ENCODE measurements at places on chromosomes 3 and 15.

- no peak for DNase-seq
Observed at GRCh38 chr15:35618260-35619188, 72.6 kb upstream of the DPH6 start.

DNA sequence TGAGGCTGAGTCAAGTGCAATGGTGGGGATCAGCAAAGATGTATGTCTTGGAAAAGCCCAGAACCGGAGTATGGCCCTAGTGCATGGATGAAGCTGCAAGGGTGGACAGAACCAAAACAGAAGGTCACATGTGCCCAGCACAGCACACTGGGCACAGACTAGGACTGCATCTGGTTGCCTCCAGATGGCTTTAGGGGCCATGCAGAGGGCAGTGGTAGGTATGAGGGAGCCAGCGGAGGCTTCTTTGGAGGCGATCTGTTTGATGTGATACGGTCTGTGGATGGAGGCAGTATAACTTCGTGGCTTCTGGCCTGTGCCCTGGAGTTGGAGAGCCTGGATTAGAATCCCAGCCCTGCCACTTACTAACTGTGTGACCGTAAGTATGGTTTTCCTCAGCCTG, 29.4 kb downstream of the SV2B start:
- DNase-seq, result no peak

GRCh38 chr3:172394692-172395091, 53.6 kb downstream of the GHSR start:
- DNase-seq, result no peak

DNA sequence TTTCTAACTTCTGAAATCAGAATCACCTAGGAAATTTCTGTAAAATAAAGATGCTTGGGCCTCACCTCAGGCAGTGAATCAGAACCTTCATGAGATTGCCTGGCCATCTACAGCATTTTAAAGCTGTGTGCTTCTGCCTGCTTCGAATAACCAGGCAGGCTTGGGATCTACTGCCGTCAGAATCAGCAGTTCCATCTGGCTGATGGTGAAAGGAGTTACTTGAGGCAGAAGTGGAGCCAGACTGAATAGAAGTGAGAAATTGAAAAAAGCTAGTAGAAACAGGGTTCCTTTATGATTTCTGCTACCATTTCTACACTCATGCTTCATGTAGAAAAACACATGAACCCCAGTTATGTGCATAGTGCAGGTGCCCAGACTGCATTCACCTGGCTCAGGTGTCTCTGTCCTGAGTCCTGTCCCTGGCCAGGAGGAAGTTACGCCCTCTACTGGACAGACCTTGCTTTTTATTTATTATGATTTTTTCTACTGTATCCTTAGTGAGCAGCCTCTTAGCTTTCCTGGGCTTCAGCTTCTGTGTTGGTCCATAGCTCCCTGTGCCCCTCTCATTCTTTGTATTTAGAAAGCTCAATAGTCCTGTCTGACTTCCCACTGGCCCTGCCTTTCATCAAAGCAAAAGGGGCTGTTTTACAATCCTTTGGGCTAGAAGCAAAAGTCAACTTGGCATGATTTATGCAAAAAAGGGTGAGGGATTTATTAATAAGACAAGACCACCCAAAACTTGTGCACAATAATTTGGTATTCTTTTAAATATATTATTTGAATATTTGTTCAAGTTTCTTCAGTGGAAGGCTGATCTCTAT, 200.8 kb upstream of the GOLGA6L4 start:
- DNase-seq, result no peak

GRCh38 chr3:138009476-138010272, at the start of gene CLDN18:
Gene CLDN18 (plus strand): TSS chr3:138010165. CDS start chr3:138010226, 61 bp downstream.
- DNase-seq, result no peak

DNA sequence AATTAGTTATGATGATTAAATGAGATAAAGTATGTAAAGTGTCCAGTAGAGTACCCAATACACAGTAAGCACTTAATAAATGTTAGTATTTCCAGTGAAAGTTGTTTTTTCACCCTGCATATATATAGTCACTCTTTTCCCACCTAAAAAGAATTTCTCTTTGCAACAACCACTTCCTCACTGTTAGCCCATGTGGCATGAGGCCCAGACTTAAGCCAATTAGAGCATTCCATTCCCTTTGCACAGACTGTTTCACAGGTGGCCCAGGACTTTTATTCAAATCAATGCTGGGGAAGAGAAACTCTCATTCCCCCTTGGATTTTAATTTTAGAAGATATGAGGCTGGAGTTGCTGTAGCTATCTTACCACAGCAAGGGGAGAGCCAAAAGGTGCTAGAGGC, 3.7 kb downstream of the IFT80 start:
- no peak for DNase-seq

DNA sequence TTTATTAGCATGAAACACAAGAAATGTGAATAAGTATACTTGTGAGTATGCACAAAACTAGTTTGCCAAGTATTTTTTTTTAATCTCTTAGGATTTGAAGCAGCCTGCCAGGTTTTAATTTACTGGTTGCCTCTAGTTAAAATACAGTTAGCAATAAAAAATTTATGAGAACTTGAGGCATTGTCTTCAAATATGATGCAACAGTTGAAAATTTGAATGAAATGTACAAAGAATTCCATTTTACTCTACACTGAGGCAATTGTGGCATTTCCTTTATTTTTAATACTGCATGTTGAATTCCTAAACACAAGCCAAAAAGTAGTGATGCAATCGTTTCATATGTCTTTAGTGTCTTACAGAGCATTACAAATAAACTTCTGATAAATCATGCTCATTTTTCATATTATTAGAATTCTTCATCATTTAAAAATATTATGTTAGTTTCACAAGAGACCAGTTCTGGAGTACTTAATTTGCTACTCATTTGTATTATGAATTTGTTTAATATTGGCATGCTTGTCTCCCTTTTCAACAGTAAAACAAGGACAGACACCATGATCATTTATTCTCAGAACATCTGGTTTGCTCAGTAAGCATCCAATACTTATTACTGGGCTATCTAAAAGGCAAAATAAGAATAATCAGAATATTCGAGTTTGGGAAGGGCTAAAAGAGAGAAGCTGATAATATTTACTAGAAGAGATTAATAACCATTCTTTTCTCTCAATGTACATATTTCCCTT, 124.8 kb upstream of the PTX3 start:
- no peak for DNase-seq

- no peak for DNase-seq
Observed at GRCh38 chr3:191269289-191270085, 59.7 kb upstream of the CCDC50 start.

GRCh38 chr3:5004319-5005152, 25.3 kb downstream of the BHLHE40 start:
- DNase-seq, result no peak

- no peak for DNase-seq
Observed at GRCh38 chr3:158355623-158356588, 215.1 kb upstream of the MLF1 start.

DNA sequence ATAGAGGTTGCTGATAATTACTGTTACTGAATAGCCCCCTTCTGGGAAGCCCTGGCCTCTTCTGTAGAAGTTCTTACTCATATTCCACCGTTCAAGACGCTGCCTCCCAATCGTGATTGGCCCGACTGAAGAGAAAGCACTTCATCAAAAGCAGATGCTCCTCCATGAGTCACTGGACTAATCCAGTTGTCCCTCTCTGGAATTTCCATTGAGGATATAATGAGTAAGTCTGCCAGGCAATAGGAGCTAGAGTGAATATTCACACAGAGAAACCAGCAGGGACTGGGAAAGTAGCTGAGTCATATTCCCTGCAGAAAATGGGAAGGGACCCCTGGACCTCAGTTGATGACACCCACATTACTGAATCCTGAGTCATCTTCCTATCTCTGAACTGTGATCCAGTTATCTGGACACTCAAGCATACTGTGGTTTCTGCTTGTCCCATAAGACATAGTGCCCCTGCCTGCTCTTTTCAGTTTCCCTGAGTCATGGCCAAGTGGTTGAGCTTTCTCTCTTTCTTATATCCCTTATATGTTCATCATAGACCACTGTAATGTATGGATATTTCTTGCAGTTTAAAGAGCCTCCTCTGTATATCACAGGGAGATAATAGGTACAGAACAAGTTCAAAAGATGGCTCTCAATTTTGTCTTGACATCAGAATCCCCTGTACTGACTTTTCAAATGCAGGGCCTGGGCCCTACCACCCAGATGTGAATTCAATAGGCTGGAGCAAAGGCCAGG, 151.2 kb upstream of the CDIN1 start:
- no peak for DNase-seq

DNA sequence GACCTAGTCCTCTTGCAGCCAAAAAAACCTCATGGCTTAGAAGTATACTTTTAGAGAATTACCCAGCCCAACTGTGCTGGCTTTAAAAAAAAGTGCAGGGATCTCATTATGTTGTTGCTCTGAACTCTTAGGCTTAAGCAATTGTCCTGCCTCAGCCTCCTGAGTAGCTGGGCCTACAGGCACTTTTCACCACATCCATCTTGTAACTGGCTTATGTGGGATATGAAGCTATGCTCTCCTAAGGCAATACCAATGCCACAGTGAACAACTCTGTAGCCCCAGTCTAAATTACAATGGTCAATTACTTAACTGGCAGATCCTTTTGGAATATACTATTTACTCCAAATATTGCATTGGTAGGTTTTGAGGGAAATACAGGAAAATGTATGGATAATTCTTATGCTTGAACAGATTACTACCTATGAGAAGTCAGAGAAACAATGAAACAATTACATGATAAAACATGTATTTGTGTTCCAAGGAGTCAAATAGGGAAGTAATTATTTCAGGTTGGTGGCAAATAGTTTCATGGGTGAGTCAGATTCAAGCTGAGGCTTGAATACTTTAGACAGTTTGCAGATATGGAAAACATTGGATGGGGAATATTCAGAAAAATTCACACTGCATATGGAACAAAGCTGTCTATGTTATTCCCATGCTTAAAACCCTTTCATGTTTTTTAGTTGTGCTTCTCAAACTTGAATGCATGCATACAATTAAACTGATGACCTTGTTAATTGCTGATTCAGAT, 34.6 kb upstream of the GPR149 start:
- no peak for DNase-seq

DNA sequence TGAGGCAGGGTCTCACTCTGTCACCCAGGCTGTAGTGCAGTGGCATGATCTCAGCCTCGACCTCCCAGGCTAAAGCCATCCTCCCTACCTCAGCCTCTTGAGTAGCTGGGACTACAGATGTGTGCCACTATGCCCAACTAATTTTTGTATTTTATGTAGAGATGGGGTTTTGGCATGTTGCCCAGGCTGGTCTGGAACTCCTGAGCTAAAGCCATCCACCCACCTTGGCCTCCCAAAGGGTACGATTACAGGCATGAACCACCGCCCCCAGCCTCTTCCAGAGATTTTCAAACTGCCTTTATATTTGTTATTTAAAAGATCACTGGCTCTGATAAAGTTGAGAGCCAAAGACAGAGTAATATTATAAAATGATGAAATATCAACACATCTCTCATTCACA, 37.3 kb downstream of the BSN start:
- DNase-seq, result no peak

DNA sequence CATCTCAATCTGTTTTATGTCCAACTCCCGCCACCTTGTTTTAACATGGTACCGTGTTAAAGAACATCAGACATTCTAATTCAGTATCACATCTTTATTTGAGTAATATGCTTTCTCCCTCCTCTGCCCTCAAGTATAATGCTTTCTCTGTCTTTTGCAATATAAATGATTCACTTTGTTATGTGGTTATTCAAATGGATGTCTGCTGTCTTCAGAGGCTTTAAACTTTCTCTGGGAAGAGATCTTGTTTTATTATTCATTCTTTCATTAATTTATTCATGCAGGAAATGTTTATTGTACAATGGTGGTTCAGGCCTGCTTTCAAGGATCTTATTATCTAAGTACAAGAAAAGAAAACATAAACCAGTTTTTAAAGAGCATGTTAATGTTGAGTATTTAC, 57.1 kb downstream of the RAP2B start:
- no peak for DNase-seq

DNA sequence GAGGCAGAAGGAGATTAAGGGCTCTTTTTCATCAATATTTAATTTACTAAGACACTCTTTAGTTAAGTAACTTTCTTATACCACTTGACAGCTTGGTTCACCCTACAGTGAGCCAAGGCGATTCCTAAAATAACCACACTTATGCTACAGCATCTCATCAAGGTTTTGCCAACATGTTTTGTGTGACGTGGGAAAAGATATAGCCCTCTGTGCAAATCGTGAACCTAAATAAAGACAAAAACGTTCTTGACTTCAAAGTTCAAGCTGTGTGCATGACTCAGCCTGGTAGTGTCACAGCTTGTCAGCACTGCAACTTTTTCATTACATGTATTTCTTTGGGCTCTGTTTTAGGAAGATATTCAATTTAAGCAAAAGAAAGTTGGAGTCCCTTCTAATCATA, 297.0 kb upstream of the EPHA3 start:
- DNase-seq, result no peak

DNA sequence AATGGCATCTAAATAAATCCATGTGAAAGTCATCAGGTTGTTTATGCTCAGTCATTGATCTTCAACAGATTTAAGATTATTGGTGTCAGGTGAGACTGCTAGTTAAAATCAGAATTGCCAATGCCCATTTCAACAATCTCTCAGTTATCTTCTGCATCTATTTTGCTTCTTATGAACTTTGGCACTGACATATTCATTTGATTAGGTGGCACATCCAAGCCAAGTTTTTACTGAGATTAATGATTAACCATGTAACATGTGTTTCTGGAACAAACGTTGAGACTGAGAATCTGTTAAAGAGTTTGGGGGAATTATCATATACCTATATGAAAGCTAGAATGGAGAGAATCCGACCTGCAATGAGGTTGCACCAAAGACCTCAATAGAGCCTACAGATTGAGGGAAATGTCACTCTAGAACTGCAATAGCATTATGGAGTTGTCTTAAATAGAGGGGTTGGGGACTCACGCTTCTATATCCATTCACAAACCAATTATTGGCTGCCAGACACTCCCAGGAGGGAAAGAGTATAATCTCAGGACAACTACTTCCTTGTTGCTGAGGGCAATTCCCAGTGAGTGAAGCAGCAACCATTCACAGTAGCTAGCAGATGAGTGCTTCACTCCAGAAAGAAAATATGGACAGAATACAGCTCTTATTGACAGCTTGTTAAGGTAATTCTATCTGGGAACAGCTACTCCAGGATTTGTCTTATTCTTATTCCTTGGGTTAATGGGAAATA, 891.3 kb downstream of the SQOR start:
- no peak for DNase-seq

DNA sequence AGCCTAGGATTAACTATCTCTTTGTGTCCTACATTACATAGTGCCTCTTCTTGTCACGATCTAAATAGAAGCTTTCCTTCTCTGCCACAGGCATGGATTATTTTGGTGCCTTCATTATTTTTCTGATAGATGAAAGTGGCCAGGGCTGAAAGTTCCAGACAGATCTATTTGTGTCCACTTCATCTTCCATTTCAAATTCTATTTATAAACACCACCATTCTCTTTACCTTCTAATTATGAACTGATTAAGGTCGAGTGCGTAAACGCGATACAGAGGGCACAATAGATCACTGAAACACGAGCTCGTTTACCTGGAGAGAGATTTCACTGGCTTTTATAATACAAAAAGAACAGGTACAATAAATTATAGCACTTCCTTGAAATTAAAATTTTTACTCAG, 105.0 kb downstream of the EDEM1 start:
- DNase-seq, result no peak

GRCh38 chr3:178482981-178483380, 53.3 kb upstream of the KCNMB2 start:
- no peak for DNase-seq

GRCh38 chr3:173109143-173109542, 31.9 kb downstream of the SPATA16 start:
- no peak for DNase-seq

GRCh38 chr15:91289324-91289723, 189.3 kb downstream of the SV2B start:
- no peak for DNase-seq
